Activated CD4-positive, alpha-beta memory T cell treated with anti-CD3 and anti-CD28 coated beads for 36 hours (primary cell): ENCODE measurements at places on chromosomes 7 and 10. TPM values are rescaled to one million over a fixed set of nuclear protein-coding genes. Genes with fewer than 3 reads are reported as not detected.

ARHGEF35 gene
- total RNA-seq, result 8.8 TPM

HMX3 gene
- total RNA-seq, result 0.24 TPM

FAM204A gene
- total RNA-seq, result 64.8 TPM

- DNase-seq, result peak; percentile 88
- peaks cover 47% of the 10 kb centered on the region for H3K36me3 ChIP-seq
- H3K4me3 ChIP-seq, result peak overlapping the region; percentile 11
- H3K4me1 ChIP-seq, result peaks cover 38% of the 10 kb centered on the region
- peak overlapping the region; percentile 93 for H3K27ac ChIP-seq
- H3K27me3 ChIP-seq, result no peaks in the 10 kb centered on the region
Measured at GRCh38 chr7:585229-585711, 65.6 kb upstream of the PDGFA start.

DNA sequence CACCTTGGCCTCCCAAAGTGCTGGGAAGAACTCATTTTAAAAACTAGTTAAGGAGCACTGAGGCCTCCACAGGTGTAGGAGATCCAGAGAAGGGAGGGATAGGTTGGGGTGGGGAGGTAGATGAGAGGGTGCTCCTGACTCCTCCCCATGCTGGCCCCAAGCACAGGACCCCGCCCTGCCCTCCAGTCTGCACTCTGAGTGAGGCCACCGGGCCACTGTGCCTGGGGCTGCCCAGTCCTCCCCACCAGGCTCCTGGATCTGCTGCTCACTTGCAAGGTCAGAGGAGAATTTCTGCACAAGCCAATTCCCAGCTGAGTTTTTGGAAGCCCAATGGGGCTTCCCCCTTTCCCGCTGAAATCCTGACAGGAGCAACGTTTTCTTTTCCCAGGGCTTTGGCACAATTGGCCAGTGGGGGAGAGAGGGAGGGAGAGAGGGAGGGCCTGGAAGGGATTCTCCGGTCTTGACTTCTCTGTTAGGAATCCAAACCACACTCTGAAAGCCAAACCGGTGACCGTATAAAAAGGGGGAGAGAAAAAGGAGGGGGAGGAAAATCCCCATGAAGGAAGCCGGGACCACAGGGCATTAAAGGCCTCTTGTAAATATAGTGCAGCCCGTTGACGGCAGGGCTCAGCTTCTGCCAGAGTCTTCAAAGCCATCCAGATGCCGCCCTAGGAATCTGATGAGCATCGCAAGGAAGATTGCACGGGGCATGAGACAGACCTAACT is 116.2 kb downstream of the SH3PXD2A start:
- DNase-seq, result no peak
- H3K4me1 ChIP-seq, result peaks cover 2% of the 10 kb centered on the region
- no peak overlapping the region for H3K27ac ChIP-seq
- H3K4me3 ChIP-seq, result no peak overlapping the region
- no peaks in the 10 kb centered on the region for H3K27me3 ChIP-seq

DNA sequence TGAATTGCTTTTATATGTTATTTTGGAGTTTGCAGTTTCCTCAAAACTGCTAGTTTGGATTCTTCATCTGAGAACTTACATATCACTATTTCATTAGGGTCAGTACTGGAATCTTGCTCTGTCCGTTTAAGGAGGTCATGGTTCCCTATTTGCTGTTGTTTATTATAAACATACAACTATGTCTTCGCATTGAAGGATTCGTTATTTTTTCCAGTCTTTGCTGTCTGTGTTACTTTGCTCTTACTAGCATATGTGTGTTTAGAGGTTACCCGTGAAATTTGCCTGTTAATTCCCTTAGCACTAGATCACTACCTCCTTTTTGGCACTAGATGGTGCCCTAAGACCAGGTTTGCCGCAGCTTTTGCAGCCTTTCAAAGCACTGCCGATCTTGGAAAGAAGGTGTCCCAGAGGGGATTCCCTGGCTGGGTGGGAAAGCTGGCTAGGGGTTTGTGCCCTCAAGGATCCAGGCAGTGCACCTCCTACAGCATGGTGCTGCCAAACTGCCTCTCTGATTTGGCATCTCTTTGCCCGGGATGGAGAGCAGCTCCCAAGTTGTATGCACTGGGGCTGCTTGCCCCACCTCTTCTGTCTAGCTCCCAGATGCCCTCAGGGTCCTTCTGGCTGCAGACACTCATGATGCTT is 103.1 kb upstream of the APBB1IP start:
- DNase-seq, result peak; percentile 73
- no peaks in the 10 kb centered on the region for H3K27me3 ChIP-seq
- peaks cover 2% of the 10 kb centered on the region for H3K36me3 ChIP-seq

GRCh38 chr7:118202061-118202460 is 18.1 kb downstream of the LSM8 start:
- no peak overlapping the region for H3K27ac ChIP-seq
- H3K36me3 ChIP-seq, result no peaks in the 10 kb centered on the region
- DNase-seq, result no peak
- H3K4me1 ChIP-seq, result no peaks in the 10 kb centered on the region
- no peaks in the 10 kb centered on the region for H3K27me3 ChIP-seq
